ENCODE measurements at places on chromosomes 5 and 9.

DNA sequence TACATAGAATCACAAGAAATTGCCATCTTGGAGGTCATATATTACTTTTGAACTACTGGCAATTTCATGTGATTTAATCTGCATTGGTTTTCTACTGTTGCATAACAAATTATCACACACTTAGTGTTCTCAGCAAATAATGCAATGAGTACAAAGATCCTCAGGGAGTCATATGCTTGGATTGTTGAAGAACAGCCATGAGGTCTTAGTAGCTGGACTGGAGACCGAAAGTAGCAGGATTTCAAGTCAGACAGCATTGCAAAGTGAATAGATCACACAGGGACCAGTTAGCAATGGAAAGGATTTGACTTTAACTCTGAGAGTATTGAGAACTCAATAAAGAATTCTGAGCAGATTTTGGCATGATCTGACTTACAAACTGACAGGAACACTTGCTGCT lies 32.2 kb upstream of the FRMD3 start:
- peak; percentile 55 for DNase-seq

GRCh38 chr9:107895501-107896001 lies 406.0 kb upstream of the KLF4 start:
- no peak for DNase-seq

DNA sequence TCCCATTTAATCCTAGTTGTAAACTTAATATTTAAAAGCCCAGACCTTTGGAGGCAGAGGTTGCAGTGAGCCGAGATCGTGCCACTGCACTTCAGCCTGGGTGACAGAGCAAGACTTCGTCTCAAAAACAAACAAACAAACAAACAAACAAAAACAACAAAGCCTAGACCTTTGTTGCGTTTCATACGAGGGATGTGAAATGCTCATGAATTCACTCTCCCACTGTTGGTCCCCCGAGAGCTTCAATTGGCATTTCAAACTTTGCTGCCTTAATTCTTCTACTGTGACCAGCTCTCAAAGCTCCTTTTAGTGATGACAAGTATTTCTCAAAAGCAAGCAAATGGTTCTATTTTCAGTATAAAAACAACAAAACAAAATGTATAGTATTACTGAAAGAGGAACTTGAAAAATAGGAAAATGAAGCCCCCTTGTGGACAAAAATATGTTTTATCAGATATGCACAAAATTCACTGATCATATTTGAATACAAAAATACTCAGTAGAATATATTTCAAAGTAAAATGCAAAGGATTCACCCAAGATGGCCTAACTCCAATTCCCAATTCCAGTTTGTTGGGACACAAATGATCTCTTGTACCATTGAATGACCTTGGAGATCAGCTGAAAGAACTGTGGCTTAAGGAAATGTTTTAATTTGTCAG lies 140.4 kb downstream of the ESM1 start:
- DNase-seq = peak; percentile 83

DNA sequence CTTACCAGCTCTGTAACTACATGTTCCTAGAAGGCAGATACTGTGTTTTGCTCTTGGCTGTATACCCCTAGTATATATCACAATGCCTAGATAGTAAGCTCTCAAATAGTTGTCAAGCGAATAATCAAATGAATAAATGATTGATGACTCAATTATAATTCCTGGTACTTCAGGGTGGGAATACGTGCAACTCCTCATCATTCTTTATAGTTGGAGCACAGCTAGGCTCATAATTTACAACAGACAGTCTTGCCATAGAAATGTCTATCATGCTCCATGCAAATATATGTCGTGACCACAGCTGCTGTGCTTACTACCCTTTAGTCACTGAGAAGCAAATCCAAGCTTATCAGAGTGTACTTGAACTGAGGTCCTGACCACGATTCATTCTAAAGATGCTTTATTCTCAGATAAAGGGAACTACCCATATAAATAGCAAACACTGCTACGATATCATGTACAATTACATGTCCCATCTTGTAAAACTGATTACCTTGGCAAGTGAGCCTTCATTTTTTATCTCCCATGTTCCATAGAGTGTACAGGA lies 52.1 kb downstream of the STRBP start:
- no peak for DNase-seq

- no peak for DNase-seq
Measured at GRCh38 chr9:37997636-37998374, 71.2 kb downstream of the SHB start.

DNA sequence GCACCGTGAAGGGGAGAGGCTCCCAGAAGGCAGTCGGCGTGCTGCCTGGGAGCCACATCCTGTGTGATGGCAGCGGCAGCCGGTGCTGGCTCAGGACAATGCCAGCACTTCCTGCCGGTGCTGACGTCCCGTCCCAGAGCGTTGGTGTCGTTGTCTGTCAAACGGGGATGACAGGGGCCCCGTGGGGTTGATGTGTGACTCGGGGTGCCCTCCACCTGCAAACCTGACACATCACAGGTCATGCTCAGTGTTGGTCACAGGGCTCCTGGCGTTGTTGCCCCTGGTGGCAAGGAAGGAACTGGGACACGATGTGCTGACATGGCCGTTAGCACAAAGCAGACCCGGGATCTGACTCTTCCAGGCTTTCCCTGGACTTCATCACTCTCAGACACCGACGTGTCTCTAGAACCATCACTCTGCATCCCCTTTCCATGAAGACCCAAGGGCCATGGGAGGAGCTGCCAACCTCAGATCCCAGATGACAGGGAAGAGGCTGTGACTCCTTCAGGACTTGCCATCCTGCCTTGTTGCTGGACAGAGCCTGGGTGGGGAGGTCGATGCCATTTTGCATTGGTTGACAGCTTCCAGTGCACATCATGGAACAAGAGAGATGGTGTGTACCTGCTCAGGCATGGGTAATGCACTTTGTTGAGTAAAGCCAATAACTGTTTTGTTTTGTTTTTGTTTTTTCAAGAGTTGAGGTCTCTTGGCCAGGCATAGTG lies 21.5 kb downstream of the PLPP7 start:
- DNase-seq = no peak

- DNase-seq = peak; percentile 74
Measured at GRCh38 chr5:36606428-36607113, at the start of gene SLC1A3. SLC1A3 (plus strand) TSS chr5:36606606; CDS start chr5:36608424, 1,818 bp downstream.

DNA sequence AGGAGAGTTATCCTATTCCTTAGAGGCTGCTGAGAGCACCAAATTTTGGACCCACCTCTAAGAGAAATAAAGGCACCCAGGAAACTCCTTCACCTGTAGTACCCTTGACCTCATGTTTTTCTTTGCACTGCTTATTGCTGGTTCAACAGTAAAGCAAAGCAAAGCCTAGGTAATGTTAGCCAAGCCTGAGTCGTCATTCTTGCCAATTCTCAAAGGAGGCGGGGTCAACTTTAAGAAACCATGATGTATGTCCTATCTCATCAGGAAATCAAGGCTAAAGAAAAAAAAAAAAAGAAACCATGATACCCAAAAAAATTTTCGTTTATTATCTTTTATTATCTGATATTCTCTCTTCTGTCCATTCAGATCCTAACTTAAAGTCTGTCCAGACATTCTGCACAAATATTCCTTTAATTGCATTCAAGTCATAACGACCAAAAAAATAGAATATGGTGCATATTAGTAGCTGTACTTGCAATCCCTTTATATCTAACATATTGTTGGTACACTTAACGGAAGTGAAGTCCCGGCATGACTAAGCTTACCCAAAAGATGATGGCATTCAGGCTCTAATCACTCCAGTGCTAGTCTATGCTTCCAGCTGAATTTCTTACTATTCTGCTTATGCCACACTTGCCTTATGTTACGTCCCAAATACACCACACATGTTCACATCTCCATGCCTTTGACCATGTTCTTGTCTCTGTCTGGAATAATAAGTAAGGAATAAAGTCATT lies 1.8 kb downstream of the AUH start:
- no peak for DNase-seq

DNA sequence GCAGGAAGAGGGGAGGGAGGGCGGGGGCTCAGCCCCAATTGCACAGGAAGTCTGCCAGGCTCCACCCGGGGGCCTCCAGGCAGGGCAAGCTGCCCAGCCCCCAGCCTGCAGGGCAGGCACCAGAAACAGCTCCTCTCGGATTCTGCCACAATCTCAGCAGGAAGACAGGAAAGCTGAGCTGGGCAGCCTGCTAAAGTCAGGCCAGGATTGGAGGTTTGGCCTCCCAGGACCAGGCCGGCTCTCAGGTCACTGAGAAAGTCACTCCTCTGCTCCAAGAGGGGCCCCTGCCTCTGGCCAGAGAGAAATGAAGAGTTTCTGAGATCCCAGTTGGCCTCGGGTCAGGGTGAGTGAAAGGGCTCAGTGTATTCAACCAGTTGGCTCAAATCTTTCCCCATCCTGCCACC lies 54.6 kb upstream of the STXBP1 start:
- peak; percentile 87 for DNase-seq

DNA sequence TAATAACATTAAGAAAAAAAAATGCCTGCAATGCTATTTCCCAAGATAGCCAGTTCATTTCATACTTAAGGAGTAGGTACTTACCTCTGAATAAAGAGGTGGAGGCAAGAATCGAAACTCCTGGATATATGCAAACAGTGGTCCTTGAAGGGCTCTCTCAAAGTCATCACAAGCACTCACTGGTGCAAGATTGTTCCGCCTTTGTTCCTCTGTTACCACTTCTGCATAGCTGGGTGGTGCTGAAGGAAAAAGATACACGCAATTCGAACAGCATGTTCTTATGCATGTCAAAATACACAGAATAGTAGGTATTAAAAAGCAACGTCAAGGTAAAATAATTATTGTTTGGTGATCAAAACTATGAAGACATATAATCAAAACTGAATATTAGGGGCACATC lies 9.5 kb downstream of the ARRDC3 start:
- DNase-seq = peak; percentile 3

GRCh38 chr9:107874591-107875369 lies 385.2 kb upstream of the KLF4 start:
- DNase-seq = no peak

DNA sequence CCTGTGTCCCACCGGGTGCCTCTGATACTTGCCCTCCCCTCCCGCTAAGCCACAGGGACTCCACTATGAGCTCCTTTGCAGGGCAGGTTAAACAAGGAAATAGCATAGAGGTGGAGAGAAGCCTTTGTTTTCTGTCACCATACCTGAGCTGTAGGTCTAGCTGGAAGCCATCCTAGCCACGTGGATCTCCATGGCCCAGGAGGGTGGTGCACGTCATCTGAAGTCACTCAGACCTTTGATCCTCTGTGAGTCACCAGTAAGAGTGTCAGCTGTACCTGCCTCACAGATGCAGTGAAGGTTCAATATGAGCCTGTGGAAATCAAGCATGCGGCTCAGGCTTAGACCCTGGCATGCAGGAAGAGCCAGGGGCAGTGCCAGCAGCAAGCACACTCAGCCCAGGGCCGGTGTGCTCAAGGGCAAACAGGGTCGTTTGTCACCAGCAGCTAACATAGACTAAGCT lies 55.1 kb downstream of the ASS1 start:
- DNase-seq = no peak

DNA sequence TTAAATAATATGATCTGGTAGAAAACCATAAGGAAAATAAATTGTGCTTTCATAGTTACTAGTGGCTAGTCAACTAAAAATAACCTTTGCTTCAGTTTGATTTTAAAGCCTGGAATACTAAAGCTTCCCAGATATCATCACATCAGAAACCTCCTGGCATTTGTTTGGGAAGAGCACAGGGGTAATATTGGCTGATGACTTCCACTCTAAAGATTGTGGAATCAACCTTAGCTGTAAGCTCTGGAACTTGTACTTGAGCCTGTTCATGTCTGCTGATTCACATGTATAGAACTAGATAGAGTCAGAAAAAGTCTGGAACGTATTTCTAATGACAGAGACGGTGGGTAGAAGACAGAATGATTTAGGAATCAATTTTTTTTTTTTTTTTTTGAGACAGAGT lies 345.0 kb downstream of the CWC27 start:
- DNase-seq = no peak

DNA sequence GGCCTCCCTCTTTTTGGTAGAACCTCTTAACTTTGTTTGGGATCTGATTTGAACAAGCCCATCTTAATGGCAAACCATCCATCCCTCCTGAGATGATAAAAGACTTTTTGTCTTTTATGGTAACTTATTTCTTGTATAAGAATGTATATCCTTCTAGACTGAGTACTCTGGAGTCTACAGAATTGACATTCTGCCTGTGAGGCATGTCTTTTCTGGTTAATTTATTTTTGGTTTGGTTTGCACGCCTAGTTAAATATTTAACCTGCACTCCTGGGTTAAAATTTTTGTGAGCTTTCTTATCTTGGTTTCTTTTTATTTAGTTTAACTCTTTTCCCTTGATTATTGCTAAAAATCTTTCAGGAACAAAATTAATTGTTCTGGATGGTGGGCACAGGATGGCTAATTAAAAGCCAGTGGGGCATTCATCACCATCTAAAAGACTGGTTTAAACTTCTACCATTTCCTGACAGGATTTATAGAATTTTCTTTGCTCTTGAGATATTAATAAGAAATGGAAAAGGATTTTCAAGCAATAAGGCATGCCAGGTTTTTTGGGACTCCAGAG lies 50.3 kb downstream of the PHAX start:
- no peak for DNase-seq

GRCh38 chr5:7753596-7753995 lies 97.3 kb downstream of the CFAP90 start:
- DNase-seq = no peak

- no peak for DNase-seq
Measured at GRCh38 chr5:11346336-11346735, 557.9 kb downstream of the CTNND2 start.

- no peak for DNase-seq
Measured at GRCh38 chr9:70557661-70558369, 143.4 kb upstream of the KLF9 start.

GRCh38 chr5:71757590-71758543 lies 38.8 kb downstream of the CARTPT start:
- DNase-seq = peak; percentile 84

DNA sequence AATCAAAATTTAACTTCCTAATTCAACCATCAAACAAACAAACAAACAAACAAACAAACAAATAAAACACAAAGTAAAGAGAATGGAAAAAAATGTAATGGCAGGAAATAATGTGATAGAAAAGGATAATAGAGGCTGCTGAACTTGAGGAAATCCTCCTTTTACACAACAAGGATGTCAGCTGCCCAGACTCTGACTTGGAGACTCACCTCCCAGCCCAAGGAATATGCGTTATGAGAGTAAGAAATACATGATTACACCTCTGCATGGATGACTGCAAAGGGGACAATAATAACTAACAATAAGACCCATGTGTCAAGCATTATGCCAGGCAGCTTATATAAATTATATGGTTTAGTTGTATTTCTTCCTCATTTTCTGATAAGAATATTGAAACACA lies 46.6 kb upstream of the JAK2 start:
- DNase-seq = no peak

- DNase-seq = peak; percentile 48
Measured at GRCh38 chr5:169602535-169602934, 19.0 kb downstream of the SPDL1 start.

DNA sequence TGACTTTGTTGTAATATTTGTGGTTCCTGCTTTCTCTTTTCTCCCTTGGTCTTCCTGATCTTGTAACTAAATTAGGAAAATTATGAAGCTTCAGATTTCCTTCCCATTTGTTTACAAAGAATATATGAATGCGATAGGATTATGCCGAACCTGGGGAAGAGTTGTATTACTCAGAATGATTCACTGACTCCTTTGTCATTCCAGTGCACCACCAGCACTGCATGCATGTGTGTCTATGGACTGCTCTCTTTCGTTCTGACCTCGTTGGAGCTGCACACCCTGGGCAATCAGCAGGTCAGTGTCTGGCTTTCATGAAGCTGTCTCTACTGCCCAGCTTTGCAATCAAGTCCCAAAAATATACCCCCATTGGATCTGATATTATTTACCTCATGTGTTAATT lies 25.5 kb downstream of the NUP188 start:
- peak; percentile 17 for DNase-seq

- DNase-seq = no peak
Measured at GRCh38 chr9:130696996-130697395, 3.4 kb downstream of the EXOSC2 start.

GRCh38 chr5:152619756-152620155 lies 214.7 kb upstream of the NMUR2 start:
- DNase-seq = no peak
